Stimulated activated CD8-positive, alpha-beta memory T cell treated with anti-CD3 and anti-CD28 coated beads, Interleukin-4, amount 100 ng/mL, for 4 hours (primary cell): ENCODE measurements at places on chromosomes 7 and 10.

GRCh38 chr10:19832699-19833098 lies 16.5 kb downstream of the PLXDC2 start:
- no peak for DNase-seq

DNA sequence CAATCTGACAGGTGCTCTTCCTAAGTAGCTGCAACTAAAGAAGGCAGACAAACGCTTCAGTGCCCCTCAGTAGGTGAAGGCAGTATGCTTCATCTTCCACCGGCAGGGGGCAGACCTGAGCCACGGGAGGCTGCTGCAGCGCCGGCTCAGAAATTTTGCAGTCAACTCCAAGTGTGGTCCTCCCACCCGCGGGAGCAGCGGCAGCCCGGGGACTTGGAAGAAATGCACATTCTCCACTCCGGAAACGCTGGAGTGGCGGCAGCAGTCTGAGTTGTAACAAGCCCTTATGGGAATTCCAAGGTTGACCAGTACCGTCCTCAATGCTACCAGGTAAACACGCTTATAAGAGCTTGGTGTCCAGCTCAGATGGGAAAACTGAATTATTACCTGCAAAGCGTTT lies 3.4 kb downstream of the IGFBP3 start:
- peak; percentile 34 for DNase-seq

- peak; percentile 24 for DNase-seq
Measured at GRCh38 chr10:5291501-5292195, 73.1 kb upstream of the UCN3 start.

GRCh38 chr7:100892364-100893317 lies 3.0 kb downstream of the ACHE start:
- no peak for DNase-seq

DNA sequence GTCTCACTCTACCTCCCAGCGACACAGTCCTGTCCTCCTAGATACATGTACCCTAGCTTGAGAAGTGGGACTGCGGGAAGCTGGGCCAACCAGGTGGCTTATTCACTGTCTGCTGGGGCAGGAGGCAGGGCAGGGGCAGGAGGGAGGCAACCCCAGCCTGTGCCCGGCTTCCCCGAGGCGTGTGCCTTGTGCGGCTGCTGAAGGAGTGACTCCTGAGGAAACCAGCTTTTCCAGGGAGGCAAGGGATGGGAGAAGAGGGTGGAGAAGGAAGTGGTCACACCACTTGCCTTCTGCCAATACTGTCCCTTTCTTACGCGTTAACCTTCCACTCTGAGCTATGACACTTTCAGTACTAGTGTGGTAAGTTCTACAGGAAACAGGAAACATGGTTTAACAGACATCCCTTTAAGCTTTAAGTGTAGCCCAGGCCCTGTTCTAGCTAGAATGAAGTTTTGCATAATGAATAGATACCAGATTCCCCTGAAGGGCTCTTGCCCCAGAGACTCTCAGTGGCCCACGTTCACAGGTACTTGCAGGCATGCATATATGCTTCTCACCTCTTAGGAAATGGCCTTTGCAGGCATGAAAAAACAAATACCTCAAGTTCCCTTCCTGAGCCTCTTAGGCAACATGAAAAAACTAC lies 40.6 kb downstream of the SYPL1 start:
- DNase-seq = no peak

DNA sequence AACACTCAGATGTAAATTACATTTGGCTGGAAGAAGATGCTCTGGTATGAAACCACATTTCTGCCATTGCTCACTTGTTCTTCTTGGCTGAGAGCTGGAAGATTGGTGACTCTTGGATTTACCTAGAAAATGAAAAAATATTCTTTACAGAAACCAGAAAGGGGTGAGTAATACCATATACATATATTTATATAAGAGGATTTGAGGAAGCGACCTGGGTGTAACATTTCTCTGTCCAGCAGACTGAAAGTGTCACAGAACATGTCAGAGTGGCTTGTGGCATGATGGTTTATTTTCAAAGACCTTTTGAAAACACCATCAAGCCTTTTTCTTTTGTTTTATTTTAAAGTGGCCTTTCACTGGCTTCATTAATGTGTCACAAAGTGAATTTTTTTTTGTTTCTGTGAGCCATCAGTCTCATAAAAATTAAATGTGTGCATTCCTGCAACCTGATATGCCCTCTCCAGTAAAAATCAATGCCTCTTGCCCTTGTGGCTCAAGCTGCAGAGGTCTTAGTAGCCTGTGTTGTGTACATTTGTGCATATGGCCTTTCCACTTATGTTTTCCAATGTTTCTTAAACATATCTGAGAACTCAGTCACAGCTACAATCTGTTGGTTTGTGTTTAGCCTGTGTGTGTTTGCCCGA lies 23.5 kb downstream of the CREB5 start:
- DNase-seq = no peak

DNA sequence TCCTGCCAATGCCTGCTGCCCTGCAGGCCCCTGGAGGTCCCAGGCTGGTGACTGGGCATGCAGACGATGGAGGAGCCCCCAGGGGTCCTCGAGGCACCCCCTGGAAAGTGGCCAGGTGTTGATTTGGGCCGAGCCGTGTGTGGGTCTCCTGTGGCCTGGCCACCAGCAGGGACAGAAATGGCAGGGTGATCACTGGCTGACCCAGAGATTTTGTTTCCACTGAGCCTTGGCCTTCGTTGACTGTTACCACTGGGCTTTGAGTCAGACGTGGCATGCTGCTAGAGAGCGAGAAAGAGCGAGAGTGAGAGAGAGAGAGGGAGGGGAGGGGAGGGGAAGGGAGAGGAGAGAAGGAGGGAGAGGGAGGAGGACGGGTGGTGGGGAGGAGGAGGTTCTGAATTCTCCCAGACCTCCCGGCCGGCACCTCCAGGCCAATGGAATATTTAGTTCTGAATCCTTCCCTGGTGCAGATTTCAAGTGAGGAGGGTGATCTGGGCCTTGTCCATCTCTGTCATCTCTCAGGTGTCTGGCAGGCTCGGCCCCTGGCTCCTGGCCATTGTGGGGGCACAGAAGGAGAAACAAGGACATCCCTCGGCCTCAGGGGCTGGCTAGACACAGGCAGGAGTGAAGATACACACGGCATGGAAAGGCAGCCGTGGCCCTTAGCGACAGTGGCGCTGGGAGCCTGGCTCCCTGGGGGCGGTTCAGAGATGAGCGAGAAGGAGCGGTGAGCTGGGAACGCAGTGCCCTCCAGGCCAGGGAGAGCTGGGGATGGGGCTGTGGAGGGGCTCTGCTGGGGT lies 58.2 kb downstream of the GLRX3 start:
- DNase-seq = no peak

DNA sequence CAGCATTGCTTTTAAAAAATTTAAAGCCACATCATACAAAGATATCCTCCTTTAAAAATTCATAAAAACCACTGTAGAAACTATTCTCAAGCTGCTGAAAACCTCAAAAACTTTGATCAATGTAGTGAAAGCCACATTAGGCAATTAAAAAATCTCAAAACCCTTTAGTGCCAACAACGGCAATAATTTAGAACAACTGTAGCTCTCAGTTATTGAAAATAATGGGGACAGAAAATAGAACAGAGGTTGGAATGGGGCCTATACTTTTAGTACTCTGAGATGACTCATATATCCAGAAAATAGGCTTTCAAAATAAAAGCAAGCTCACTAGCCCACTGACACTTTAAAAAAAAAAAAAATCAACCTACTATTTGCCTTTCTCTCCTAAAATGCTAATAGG lies 87.5 kb downstream of the GSAP start:
- no peak for DNase-seq

DNA sequence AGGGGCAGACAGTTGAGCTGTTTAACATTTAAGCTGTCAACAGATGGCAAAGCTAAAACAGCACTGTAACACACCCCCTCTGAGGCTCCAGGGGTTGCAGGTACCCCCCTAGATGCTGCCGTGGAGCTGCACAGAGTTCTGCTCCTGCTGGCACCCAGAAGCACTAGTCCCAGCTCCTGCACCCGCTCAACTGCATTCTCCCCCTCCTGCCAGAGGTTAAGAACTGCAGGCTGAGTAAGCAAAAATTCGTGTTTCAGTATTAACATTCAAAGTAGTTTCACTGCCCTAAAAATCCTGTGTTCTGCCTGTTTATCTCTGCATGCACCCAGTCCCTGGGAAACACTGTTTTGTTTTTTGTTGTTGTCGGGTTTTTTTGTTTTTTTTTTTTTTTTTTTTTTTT lies 790.8 kb upstream of the KCND2 start:
- DNase-seq = no peak

DNA sequence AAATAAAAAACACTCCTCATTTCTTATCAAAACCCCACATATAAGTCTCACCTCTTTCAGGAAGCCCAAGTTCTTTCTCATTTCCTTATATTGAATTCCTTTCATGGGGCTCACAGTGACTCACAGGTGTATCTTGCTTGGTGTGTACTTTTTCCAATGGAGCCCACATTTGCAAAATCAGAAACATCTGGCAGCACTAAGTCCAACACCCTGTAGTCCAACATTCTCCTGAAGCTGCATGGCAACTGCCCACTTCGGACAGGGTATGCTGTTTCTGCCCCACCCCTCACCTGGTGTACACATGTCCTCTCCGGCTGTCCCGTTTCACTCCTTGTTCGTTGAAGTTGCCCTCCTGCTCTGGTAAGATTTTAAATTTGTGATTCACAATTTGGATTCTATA lies 544.1 kb downstream of the SORCS3 start:
- no peak for DNase-seq

DNA sequence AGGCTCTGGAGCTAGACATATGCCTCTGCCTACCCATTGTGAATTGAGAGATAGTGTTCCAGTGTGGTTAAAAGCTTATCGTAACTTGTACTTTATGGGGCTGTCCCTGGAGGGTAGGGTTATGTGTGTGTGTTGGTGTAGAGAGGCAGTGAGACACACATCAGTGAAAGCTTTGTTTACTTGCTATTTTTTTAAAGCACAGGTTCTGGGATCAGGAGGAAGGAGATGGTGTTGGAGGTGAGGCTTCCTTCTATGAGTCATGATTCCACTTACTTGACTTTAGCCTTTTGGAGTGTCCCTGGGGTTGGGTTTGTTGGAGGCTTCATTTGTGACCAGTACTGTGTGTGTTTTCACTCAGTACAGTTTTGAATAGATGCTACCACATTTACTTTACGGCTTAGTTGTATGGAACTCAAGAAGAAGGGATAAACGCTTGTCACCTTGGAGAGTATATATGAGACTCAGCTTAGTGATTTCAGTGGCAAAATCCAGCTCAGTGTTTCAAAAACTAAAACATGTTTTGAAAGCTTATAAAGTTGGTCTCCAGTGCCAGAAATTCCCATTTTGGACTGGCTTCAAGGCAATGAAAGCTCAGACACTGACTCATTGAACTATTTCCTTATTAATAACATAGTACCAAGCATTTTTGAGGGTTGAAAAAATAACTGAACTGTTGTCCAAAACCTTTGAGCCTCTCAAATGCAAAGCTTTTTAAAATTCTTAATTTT lies 106.2 kb downstream of the PLXDC2 start:
- DNase-seq = no peak

DNA sequence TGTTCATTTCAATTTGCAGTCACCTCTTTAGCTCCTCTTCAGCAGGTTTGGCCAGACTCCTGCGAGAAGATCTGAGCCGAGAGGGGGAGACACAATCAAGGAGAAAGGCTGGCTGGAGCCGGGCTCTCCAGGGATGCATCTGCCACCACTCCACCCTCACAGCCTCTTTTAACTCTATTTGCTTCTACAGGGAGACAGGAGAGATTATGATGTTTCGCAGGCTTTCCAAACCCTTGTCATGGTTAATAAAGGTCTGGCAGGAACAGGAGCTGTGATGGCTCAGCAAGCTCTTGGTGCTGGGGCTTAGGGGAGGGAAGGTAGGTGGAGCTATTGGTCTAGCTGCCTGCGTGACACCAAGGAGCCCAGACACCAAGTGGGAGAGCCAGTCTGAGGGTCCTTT lies 448.1 kb upstream of the PODXL start:
- no peak for DNase-seq

DNA sequence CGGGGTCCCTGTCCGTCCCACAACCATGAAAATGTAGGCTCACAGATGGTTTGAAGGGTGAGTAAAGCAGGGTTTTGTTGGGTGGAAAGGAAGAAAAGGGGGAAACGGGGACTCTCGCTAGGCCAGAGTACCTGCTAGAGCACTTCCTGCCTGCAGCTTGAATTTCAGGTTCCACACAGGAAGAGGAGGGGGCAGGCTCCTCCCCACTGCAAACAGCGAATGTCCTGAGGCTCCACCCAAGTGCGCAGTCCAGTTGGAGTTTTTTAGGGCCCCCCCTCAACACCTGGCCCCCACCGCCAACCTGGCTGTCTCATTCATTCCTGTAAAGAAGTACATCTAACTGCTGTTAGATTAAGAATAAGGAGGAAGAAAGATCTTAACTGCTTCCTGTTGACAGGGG lies 414.7 kb downstream of the SH2D4B start:
- no peak for DNase-seq

GRCh38 chr10:1659221-1659791 lies 78.0 kb downstream of the ADARB2 start:
- no peak for DNase-seq

- DNase-seq = no peak
Measured at GRCh38 chr10:69335063-69335587, 56.8 kb downstream of the HK1 start.

DNA sequence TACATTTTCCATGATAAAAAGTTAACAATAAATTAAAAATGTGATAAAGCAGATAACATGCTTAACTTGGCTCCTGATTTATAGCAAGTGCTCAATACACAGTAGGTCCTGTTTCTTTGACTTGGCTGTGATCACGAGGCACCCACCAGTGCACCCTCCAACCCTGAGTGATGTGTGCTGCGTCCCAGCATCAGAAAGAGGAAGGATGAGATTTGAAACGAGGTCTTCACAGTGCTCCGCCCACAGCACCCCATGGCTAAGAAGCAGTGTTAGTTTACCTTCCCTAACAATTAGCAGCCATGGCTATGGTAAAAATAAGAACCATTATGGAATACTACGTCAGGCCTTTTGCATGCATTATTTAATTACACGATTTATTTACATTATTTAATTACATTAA lies 292.0 kb upstream of the ZMIZ1 start:
- DNase-seq = no peak

DNA sequence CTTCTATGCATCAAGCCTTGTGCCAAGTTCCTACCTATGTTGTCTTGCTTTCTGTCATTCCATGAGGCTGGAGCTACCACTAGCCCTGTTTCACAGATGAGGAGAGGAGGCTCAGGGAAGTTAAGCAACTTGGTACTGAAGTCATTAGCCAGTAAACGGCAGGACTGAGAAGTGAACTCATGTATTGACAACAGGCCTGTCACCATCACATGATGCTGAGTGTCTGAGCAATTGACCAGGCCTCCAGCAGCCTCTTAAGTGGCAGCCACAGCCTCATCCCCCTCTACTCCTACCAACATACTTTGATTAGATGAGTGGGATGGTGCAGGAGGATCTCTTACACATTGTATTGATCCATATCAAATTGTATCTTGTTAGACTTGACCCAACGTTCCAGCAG lies 317.6 kb downstream of the GRID1 start:
- DNase-seq = no peak
